ENCODE measurements at places on chromosomes 13 and 19.

DNA sequence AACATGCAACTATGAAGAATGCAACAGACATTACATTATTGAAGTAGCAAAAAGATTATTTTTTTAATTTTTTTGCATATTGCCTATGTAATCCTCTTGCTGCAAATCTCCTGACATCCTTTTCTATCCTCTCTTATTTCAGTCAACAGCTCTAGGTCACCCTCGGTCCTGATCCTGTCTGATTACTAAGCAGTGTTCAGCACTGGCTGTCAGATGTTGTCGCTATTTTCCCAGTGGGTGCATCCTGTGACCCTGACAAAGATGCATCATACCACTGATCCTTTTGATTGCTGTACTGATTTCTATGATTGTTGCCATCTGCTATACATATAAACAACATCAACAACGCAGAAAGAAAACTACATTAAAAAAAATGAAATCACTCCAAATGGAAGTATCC lies 443.7 kb upstream of the PRR20A start:
- no peak for DNase-seq

DNA sequence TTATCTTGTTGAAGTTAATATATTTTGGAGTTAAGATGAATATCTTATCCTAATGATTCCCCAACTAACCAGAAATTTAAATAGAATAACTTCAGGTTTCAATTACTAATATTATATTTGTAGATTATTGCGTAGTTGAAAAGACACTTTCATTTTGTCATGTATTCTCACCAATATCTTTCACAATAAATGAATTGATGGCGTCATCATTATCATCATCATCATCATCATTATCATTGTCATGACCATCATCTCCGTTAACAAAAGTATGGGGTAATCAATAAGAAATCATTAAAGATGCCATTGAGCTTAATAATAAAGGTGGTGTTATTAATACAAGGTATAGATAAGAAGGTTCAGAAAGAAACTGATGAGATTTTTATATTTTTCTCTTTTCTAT lies 768.8 kb upstream of the SLC10A2 start:
- no peak for DNase-seq

GRCh38 chr13:100129605-100130004 lies 40.7 kb downstream of the PCCA start:
- DNase-seq: no peak

GRCh38 chr13:44668688-44669087 lies 92.6 kb upstream of the TSC22D1 start:
- no peak for DNase-seq

- no peak for DNase-seq
These were observed 89.2 kb downstream of the PTPRS start for GRCh38 chr19:5251096-5252065.

GRCh38 chr13:43786766-43787517 lies at the start of gene ENOX1:
Gene ENOX1 (minus strand): TSS chr13:43786972.
- DNase-seq: no peak
